GM18507 (cell line): ENCODE measurements at places on chromosomes 13 and 19.
A peak's percentile ranks its signal among the peaks of the same experiment; 100 is the strongest.

GRCh38 chr13:21058361-21058760 lies 3.0 kb downstream of the LATS2 start:
- no peak for DNase-seq

DNA sequence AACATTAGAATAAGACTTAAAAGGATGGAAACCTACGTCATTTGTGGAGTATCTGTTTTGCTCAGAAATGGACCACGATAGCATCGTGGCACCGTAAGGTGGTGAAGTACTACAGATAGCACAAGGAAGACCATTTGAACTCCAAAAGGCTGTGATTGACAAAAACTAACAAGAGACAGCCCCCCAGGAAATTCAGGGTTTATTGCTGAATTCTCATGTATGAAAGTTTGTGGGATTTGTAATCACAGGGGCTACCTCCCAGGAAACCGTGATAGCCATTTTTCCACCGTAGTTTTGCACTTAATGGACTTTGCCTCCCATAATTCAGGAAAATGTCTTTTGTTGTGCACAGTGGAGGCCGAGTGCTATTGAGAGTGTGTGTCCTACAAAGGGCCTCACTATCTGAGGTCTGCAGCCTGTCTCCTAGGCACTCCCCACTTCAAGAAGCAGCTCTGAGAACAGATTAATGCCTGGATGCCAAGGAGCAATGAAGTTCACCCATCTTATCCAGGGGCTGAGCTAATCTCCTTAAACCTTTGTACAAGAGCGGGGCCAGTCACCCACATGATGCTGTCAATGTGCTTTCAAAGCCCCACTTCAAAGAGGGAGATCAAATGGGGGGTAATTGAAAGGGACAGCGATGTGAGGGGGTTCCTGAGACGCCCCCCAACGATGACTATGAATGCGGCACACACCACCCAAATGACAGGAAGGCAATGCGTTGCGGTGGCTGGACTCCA lies 182.6 kb downstream of the COL4A1 start:
- DNase-seq, result no peak

GRCh38 chr13:40070357-40070756 lies 414.9 kb downstream of the COG6 start:
- no peak for DNase-seq

- no peak for DNase-seq
Observed at GRCh38 chr19:43842007-43842406, 14.9 kb downstream of the ZNF283 start.

GRCh38 chr13:32415019-32415418 lies 12.9 kb downstream of the N4BP2L1 start:
- DNase-seq, result no peak

GRCh38 chr13:94414708-94415107 lies 64.8 kb downstream of the DCT start:
- no peak for DNase-seq

DNA sequence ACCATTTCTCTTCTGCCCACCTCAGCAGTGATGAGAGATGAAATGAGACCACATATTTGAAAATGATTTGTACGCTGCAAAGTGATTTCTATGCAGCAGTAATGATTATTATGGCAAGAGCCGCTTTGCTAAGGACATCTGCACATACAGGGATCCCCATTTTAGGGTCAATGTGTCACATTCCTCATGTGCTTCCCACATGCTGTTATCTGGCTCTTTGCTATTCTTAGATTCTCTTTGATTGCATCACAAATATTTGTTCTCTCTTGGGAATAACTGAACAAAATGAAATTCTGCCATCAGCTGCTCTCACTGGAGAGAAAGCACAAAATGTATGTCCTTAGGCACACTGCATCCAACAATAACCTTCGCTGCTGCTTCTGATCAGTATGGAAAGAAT lies 209.5 kb upstream of the IPO5 start:
- no peak for DNase-seq

GRCh38 chr13:112781287-112781686 lies 91.4 kb downstream of the ATP11A start:
- DNase-seq, result no peak

- no peak for DNase-seq
Observed at GRCh38 chr13:78679329-78679728, 20.4 kb upstream of the OBI1 start.

GRCh38 chr13:98960606-98961502 lies 17.0 kb downstream of the DOCK9 start:
- no peak for DNase-seq

GRCh38 chr19:11499890-11500420 lies 5.7 kb downstream of the ZNF653 start:
- DNase-seq, result no peak

DNA sequence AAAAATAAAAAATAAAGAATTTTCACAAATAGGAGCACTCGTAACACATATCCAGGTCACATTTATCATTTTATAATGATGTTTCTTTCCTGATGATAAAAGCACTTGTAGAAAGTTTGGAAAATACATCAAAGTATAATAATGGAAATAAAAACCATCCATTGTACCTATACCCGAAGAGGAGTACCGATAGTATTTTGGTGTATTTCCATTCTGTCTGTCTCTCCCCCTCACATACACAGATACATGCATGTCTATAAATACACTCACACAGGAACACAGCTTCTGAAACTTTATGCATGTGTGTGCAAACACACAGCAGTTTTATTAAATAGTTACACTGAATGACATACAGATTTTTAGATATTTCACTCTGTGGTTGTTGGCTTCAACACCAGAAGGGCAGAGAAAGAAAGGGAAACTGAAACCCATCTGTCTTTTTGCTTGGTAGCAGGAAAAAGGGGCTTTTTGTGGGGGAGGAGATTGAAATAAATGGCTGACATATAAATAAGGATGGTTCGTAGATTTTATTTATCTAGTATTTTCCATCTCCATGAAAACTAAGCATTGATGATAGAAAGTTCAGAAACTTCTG lies 114.8 kb downstream of the LRCH1 start:
- DNase-seq, result no peak

- DNase-seq, result no peak
Observed at GRCh38 chr13:38669234-38669964, 17.5 kb upstream of the FREM2 start.

DNA sequence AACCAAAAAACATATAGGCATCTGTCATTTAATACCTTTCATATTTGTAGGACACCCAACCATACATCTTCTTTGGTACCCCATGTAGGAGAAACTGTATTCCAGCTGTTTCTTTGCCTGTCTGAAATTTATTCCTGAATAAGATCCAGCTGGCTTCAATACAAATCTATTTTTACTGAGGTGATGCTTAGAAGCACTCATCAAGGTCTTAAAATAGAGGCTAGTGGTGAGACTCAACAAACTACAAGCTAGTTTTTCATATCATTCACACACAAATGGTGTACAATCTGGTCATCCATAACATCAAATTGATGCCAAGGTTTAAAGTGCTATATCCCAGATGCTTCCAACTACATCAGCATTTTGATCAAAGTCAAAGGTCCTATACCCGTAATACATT lies 1071.3 kb upstream of the MIR17HG start:
- DNase-seq, result no peak

GRCh38 chr13:31101472-31102170 lies 60.1 kb downstream of the HSPH1 start:
- DNase-seq, result no peak

- no peak for DNase-seq
Observed at GRCh38 chr19:23949611-23950010, 34.9 kb downstream of the ZNF726 start.

DNA sequence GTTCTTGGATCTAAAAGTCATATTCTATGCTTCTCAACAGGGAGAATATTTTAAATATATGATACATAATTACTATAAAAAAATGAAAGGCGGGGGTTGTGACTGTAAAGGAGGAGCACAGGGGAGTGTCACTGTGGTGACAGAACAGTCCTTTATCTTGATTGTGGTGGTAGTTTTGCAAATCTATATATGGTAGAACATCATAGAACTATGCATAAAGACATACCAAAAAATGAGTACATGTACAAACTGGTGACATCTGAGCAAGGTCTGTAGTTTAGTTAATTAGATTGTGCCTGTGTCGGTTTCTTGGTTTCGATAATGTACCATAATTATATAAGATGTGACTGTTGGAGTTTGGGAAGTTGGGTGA lies 38.7 kb upstream of the GARRE1 start:
- no peak for DNase-seq

- DNase-seq, result no peak
Observed at GRCh38 chr19:38691938-38692457, 44.5 kb downstream of the ACTN4 start.

DNA sequence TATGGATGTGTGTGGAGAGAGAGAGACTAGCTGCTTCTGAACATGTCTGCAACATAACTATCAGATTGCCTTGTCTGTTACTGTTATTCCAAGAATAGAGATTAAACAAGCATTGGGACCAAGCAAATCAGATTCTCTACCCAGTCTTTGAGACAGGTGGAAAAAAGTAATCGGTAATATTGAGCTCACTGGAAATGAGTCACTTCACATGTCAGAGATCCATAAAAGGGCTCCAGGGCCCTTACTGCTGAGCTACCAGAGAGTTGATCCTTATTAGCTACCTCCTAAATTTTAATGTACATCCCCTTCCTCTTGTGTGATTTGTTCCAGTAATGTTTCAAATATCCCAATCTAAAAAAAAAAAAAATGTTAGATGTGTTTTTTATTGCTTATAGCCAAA lies 2118.0 kb downstream of the PCDH9 start:
- DNase-seq, result no peak

GRCh38 chr13:35499676-35500075 lies 23.2 kb upstream of the MAB21L1 start:
- no peak for DNase-seq

GRCh38 chr19:4121273-4121612 lies 2.7 kb downstream of the MAP2K2 start:
- DNase-seq, result no peak

- no peak for DNase-seq
Observed at GRCh38 chr13:97285221-97285955, 63.3 kb downstream of the MBNL2 start.

DNA sequence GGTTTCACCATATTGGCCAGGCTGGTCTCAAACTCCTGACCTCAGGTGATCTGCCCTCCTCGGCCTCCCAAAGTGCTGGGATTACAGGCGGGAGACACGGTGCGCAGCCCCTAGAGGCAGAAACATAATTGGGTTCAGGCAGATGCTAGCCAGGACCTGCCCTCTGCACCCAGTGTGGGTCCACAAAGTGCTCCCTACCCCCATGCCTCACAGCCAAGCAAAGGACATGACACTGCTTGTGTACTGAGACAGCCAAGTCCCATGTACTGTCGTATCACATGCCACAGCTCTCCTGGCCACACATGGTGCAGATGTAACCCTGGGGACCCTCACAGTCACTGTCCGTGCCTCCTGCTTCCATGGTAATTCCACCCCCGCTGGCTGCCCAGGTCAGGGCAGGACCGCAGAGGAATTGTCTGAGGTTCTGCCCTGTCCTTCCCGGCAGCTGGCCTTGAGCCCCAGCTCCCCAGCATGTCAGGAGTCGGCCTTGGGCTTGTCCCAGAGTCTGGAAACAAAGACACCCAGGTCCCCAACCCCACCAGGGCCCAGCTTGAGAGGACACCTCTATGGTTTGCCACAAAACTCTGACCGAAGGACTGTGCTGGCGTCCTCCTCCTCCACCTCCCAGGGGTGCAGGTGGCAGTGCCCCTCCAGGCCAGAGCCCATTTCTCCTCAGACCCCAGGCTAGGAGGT lies 7.6 kb downstream of the PRR36 start:
- DNase-seq, result no peak

GRCh38 chr13:99057310-99057975 lies 79.6 kb upstream of the DOCK9 start:
- DNase-seq, result no peak

- DNase-seq, result no peak
Observed at GRCh38 chr13:20993661-20994440, 67.5 kb downstream of the LATS2 start.

GRCh38 chr19:16025108-16026101 lies 50.9 kb upstream of the TPM4 start:
- DNase-seq, result peak; percentile 17

DNA sequence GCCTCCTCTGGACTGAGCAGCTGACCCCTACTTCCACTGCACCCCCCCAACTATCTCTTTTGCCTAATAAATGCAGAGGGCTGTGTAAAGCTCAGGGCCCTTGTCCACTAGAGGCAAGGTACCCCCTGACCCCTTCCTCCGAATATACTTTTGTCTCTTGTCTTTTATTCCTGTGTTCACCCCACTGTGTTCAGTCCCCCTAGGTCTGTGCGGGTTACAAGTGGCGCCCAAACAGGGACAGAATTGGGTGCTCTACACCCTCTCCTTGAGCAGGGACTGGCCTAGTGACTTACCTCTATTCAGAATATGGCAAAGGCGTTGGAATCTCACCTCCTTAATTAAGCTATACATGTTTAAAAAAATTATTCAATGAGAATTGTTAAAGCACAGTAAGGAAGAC lies 15.0 kb downstream of the ZNF350 start:
- DNase-seq, result no peak

- DNase-seq, result no peak
Observed at GRCh38 chr13:79287939-79288795, 117.9 kb downstream of the RBM26 start.

DNA sequence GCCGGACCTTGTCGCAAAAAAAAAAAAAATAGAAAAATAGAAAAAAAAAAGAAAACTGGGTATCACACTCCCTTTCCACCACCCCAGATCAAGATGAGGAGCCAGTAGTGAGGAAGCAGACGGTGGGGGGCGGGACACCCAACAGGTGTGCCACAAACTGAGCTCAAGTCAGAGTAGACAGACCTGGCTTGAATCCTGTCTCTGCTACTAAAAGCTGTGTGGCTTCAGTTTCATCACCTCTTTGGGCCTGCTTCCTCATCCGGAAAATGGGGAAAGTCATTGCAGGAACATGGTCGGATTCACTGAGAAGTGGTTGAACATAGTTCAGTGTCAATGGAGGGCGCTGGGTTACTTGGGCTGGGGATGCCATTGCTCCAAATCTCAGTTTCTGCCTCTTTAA lies 2.9 kb downstream of the HIF3A start:
- no peak for DNase-seq

DNA sequence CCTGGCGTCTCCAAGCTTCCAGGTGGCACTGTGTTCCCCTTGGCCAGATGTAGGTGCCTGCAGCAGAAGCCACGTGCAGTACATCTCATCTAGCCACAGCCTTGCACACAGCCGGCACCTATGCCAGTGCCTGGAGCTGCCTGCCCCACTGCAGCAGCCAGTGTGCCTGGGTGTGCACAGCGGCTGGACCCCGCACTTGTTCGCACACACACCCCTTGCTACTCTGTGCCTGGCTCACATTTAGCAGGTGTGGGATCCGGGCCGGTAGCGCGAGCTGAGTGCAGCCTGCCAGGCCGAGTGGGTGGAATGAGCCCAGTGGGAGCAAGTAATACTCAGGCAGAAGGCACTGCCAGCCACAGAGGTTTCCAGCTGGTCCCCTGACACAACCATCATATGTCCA lies 26.9 kb upstream of the RBM26 start:
- no peak for DNase-seq

GRCh38 chr13:110826861-110827672 lies 87.8 kb downstream of the ANKRD10 start:
- DNase-seq, result no peak

GRCh38 chr19:18097217-18097992 lies at the start of gene MAST3:
TSS of gene MAST3 (plus strand) at chr19:18097778. CDS start at chr19:18097793, 15 bp downstream.
- peak; percentile 86 for DNase-seq

DNA sequence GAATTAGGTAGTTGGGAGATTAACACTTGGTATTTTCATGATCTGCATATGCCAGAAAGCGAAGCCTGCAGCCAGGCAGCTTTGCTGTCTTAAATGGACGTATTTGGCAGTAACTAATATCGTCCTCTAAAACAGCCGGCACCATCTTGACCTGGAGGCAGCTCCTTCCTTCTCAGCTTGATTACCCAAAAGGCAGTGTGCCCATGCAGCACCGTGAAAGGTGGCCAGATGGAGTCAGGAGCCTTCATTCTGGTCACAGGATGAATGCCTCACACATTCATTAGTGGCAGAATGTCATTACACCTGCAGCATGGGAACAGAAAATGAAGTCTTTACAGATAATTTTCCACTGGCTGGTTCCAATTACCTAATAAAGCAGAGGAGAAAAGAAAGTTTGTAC lies 59.0 kb upstream of the FLT1 start:
- no peak for DNase-seq
